Stimulated activated CD4-positive, alpha-beta T cell treated with anti-CD3 and anti-CD28 coated beads, TNF-alpha, amount 100 ng/mL, for 1 hour (primary cell): ENCODE measurements at places on chromosomes 11 and 22.

GRCh38 chr11:79087238-79087960 is 353.4 kb downstream of the TENM4 start:
- DNase-seq: no peak

- DNase-seq: no peak
Observed at GRCh38 chr11:66302656-66303055, 11.0 kb downstream of the TMEM151A start.

- DNase-seq: no peak
Observed at GRCh38 chr11:124581817-124582216, 12.0 kb downstream of the OR8A1 start.

DNA sequence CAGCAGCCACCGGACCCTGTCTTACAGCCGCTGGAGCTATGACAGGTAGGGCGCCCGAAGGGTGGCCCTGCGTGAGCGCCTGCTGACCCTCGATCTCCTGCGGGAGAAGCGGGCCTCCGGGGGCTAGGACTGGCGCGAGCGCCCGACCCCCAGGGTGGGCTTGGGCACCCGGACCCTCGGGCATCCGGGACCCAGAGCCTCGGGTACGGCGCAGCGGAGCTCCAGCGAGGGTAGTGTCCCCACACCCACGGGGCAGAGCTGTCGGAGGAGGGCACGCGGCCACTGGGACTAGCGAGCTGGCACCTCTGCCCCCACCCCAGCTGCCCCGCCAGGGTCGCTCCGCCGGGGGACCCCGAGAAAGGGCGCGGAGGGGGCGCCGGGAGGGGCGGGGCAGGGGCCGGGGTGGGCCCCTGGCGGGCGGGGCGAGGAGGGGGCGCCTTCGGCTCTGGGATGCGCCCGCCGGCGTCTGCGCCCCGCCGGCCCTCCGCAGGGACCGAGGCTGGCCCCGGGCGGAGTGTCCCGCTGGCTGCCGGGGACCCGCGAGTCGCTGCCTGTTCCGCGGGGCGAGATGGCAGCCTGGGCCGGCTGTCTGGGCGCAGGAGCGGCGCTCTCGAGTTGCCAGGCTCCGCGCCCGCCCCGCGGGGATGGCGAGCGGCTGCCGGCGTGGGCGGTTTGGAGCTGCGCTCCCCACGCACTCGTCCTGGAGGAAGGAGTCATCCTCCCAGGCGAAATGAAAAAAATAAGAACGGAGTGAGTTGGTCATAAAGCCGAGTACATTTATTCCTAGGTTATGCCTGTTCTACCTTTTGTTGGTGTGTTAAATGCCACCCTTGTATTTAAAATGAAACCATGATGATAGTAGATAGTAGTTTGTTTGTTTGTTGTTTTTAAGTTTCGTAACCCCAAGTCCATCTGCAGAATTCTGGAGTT is 32.4 kb downstream of the EIF3F start:
- DNase-seq: no peak

- no peak for DNase-seq
Observed at GRCh38 chr11:111870113-111870512, 1.3 kb downstream of the ALG9 start.
